ENCODE measurements at places on chromosomes 3 and 15.
A peak's percentile ranks its signal among the peaks of the same experiment; 100 is the strongest.

- no peak for DNase-seq
Observed at GRCh38 chr15:91787198-91787597, 66.3 kb upstream of the SLCO3A1 start.

- DNase-seq = no peak
Observed at GRCh38 chr15:73928971-73929627, 2.8 kb downstream of the LOXL1 start.

- no peak for DNase-seq
Observed at GRCh38 chr3:14311729-14312128, 90.7 kb upstream of the SLC6A6 start.

GRCh38 chr3:124584552-124585391, 145.5 kb upstream of the UMPS start:
- DNase-seq = peak; percentile 42

GRCh38 chr15:74235962-74236361, at the start of gene CCDC33:
Gene CCDC33 (plus strand): TSS chr15:74236326. CDS start chr15:74236720, 394 bp downstream.
- DNase-seq = no peak

DNA sequence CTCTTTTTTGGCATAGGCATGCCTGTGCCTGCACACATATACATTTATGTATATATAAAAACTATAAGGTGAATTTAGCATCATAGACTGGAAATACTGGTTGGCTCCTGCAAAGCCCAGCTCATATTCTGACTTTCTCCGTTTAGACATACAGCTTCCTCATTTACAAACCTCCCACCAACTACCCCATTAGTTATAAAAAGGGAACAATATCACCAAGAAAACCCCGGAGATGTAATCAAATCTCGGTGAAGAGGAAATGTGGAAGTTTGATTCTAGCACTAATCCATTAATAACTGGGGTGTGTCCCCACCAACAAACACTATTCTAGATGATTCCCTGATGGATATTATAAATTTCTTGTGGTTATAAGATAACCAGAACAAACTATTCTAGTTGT, 517.7 kb upstream of the TBL1XR1 start:
- no peak for DNase-seq

DNA sequence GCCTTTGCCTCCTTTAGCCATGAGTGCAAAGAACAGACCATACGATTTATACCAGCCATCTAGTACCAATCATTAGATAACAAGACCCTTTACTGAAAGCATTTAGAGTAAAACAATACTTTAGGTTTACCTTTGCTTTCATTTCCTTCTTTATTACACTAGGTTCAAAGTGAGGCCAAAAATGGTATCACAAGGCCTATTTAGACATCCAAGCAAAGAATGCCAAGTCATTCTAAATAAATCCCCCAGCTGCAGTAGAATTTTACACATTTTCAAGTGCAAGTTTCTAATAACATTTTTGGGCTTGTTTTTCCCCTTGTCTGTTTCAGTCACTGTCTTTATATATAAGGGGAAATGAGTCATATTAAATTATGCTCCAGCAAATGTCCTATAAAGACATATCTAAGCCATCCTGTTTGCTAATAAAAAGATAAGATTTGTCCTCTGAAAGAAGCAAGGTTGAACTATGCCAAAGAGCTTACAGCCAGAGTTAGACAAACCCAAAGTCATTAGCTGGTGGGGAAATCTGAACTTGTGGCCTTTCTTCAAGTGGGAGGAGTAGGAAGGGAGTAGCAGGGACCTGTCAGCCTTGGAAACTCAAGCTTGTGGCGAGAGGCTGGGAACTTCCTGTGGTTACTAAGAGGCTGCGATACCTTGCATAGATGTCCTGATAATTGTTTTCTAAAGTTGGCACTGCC, 232.7 kb downstream of the MECOM start:
- no peak for DNase-seq

GRCh38 chr15:71202712-71203111, 87.4 kb downstream of the THSD4 start:
- no peak for DNase-seq
